ENCODE measurements at places on chromosomes 5 and 9.

DNA sequence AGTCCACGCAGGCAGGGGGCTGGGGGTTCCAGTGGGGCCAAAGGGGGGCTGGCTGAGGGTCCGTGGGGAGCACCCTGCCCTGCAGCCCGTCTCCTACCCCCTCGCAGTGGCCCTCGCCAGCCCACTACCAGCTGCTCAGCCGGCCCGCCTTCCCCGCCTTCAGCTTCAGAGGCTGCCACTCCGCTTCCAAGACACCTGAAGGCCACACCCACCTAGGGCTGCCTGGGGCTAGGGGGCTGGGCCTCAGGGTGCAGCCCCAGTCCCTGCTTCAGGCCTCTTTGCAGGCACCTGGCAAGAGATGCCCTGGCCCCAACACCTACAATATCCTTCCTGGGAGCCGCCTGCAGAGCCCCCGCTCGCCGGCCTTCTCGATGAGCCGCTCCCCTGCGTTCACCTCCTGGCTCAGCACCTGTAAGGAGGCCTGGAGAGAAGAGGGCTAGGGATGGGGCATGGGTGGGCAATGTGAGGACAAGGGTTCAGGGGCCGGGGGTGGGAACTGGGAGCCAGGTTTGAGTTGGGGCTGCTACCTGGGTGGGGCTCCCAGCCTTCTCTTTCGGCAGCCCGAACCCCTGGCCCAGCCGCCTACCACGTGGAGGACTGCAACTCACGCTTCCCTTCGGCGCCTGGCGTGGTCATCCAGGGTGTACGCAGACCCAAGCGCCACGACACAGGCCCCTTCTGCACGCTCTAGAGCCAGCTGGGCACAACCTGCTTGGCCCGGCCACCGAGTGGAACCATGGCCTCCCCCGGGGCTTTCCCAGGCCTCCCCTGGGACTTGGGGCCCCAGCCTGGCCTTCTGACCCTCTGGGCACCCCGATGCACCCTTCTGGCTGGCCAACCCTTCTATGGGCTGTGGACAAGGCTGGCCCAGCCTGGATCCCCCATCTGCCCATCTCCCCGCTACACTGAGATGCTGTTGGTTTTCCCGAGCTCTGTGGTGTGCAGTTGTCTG, 1.7 kb downstream of the STPG3 start:
- no peak for DNase-seq

DNA sequence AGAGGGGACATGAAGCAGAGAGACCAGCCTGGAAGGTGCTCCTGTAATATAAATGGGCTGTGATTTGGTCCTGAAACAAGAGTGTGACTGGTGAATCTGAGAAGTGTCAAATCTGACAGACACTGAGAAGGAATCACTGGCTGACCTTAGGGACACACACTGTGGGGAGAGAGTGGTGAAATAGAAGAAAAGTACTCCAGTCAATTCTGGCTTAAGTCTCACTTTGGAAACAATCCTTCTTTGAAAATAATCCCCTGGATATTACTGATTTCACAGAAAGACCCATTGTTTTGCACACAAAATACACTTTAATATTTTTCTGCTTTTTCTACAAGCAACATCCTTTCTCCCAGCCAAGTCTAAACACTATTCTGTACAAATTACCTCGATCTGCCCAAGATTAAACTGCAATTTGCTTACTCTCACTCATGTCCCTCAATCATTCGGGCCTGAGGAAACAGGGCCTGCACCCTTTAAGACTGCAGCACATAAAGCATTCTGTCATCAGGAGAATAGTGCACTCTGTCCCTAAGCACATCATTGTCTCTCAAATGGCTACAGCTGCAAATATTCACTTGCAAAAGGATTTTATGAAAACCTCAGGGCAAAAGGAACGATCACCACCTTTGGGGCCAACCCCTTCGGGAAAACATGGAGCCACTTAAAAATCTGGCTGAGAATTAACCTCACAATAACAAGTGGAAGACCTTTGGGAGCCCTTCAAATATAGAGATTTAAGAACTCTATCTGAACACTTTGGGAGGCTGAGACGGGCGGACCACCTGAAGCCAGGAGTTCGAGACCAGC, 68.6 kb downstream of the MAPKAP1 start:
- no peak for DNase-seq

- DNase-seq = peak; percentile 81
Measured at GRCh38 chr5:60339691-60340201, 360.2 kb downstream of the DEPDC1B start.

GRCh38 chr5:35319333-35320002, 89.2 kb upstream of the PRLR start:
- no peak for DNase-seq

All from cerebellum (tissue), 4 donors.